ENCODE measurements at places on chromosomes 3 and 15.

DNA sequence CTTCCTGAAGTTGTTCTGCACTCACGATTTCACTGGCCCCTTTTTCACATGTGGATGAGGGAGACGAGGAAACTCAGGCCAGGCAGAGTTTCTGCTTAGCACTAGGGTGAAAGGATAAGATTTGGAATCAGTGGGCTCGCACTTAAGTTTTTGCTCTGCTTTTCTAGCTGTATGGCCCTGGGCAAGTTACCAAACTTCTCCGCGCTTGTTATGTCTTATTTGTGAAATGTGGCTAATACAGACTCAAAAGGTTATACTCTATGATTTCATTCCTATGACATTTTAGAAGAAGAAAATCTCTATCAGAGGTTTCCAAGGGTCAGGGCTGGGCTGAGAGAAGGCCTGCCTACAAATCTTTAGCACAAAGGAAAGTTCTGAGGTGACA lies 191.9 kb upstream of the LRIG1 start:
- DNase-seq, result no peak

- DNase-seq, result no peak
Measured at GRCh38 chr3:23966328-23966727, 21.2 kb downstream of the NR1D2 start.

GRCh38 chr3:19596408-19596807 lies 337.6 kb downstream of the EFHB start:
- no peak for DNase-seq

GRCh38 chr15:56232058-56232457 lies 11.6 kb downstream of the RFX7 start:
- no peak for DNase-seq

GRCh38 chr3:188259596-188259995 lies 105.6 kb downstream of the LPP start:
- DNase-seq, result no peak

DNA sequence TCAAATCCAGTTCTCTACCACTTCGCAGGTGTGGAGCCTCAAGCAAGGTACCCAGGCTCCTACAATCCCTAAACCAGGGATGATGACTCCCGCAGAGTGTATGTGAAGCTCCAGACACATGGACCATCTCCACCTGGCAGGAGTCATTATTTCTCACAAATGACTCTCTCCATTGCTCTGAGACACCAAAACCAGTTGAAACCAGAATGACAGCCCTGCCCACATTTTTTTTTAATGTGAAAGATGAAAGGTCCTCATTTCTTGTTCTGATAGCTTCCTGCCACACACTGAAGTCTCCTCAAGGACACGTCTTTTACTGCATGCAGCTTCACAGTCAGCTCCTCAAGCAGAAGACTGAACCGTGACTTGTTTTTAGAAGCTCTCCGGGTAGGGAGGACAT lies 61.4 kb upstream of the ZBTB38 start:
- no peak for DNase-seq

- DNase-seq, result no peak
Measured at GRCh38 chr15:91942720-91943394, 89.3 kb downstream of the SLCO3A1 start.

GRCh38 chr3:24725514-24726255 lies 231.0 kb upstream of the THRB start:
- DNase-seq, result no peak

GRCh38 chr3:44132593-44132992 lies 109.1 kb upstream of the TOPAZ1 start:
- no peak for DNase-seq

- DNase-seq, result no peak
Measured at GRCh38 chr3:58308728-58309127, 2.4 kb downstream of the HTD2 start.

DNA sequence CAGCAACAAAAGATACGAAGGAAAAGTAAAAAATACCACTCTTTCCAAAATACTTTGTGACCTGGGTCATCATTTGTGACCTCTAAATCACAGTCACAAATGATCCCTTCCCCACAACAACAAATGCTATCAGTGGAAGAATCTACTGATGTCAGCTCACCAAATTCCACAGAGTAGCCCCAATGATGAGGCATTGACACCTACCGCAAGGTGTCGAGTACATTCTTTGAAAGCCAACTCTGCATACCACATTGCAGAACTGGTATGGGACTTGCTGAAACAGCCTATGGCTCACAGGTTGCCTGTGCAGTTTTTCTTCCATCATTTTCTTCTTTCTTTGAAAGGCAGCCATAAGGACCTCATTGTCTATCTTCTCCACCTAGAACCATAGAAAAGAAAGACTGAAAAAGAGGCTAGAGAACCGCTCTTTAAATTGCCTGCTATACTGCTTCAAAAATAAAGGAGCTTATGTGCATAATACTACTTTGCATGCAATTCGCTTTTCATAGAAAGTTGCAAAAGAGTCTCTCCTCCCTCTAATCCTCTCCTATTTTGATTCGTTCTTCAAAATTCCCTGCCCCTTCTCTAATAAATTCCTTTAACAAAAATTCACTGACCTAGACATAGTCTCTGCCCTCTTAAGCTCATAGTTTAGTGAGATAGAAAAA lies 21.4 kb upstream of the KPNA1 start:
- no peak for DNase-seq

GRCh38 chr3:195133462-195133861 lies 137.5 kb downstream of the XXYLT1 start:
- DNase-seq, result no peak
